ENCODE measurements at places on chromosomes 12 and 14.

GRCh38 chr12:114794049-114794558 is 110.1 kb upstream of the TBX3 start:
- no peak for DNase-seq

- DNase-seq: no peak
Observed at GRCh38 chr12:1161197-1161596, 170.2 kb downstream of the ERC1 start.

- peak; percentile 64 for DNase-seq
Observed at GRCh38 chr14:68309616-68310015, 483.3 kb downstream of the ZFP36L1 start.

DNA sequence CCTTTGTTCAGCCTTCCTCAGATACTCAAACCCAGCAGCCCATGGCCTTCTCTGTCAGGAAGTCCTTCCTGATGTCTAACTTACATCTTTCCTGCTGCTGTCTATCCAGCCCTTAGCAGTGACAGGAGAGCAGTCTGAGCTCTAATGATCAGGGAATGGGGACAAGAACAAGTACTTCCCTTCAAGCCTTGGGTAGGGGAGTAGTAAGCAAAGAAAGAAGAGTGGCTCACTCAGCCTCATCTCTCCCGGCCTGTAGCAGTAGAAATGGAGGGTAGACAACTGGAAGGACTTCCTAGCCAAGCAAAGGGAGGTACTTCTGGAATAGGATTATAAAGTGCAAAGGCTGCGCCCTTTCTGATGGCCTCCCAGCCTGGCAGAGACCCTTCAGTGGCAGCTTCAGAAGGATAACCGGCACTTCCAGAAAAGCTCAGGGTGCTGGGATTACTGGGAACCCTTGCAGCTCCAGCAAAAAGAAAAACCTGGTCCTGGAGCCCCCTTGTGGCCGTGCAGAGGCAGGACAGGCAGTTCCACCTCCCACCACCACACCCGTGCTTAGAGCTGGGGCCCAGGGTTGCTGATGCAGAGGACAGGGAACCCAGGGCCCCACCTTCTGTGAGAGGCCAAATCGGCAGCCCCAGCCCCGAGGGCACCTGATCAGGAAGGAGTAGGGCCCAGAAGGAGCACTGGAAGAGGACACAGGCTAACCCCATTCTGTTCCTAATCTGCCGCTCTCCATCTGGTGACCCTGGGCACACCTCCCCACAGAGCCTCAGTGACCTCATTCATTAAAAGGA is 12.4 kb upstream of the SMUG1 start:
- peak; percentile 62 for DNase-seq

GRCh38 chr14:91376547-91377477 is 40.8 kb downstream of the CCDC88C start:
- no peak for DNase-seq

DNA sequence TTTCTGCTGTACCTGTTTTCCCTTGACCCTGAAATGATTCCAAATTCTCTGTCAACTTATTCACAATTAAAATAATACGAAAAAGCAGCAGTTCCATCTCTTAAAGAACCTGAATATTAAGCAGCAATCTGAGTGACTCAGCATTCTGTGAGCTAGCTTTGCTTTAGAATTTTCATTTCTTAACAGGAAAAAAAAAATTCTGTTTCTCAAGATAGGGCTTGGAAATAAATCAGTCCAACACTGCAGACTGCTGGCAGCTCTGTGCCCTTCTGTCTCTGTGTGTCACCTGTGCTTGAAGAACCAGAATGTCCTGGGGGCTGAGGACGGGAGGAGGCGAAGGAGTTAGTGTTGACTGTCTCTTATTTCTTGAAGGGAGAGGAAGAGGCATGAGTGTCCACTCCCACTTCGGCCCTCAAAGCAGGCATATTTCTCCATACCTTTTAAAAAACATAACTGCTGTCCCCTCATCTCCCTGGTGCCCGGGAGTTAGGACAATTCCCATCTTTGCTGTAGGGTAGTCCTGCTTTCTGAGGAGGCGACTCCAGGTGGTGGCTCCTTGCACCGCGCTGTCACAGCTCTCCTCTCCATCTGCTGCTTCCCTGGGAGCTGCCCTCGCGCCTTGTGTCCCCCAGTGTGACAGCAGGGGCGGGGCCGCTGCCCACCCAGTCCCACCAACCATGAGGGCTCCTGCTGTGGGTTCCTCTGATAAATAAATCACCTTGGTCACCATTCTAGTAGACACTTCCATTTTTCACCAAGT is 203.1 kb downstream of the CALM1 start:
- DNase-seq: peak; percentile 56

DNA sequence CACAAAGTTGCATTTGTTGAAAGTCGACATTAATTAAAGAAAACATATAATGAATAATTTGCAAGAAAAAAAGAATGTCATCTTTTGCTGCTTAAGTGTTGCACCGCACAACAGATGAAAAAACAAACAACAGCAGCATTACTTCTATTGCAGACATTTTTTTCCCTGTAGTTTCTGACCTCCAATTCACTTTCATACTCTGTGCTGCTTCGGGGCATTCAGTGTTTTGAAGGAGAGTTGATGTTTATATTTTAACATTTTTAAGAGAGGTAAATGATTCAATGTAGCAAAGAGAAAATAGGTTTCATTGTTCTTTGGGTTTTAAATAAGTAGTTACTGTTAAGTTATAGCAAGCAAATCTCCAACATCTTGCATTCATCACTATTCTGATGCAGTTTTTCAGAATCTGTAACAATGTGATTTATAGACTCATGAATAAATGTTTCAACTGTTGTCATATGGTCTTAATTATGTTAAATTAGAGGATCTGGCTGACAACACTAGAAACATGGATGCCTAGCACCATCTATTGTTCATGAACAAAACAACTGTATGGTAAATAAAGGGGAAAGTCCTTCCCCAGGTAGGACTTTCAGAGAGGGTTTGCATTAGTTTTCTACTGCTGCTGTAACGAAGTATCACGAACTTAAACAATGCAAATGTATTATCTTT is 168.1 kb downstream of the BCAT1 start:
- DNase-seq: no peak

DNA sequence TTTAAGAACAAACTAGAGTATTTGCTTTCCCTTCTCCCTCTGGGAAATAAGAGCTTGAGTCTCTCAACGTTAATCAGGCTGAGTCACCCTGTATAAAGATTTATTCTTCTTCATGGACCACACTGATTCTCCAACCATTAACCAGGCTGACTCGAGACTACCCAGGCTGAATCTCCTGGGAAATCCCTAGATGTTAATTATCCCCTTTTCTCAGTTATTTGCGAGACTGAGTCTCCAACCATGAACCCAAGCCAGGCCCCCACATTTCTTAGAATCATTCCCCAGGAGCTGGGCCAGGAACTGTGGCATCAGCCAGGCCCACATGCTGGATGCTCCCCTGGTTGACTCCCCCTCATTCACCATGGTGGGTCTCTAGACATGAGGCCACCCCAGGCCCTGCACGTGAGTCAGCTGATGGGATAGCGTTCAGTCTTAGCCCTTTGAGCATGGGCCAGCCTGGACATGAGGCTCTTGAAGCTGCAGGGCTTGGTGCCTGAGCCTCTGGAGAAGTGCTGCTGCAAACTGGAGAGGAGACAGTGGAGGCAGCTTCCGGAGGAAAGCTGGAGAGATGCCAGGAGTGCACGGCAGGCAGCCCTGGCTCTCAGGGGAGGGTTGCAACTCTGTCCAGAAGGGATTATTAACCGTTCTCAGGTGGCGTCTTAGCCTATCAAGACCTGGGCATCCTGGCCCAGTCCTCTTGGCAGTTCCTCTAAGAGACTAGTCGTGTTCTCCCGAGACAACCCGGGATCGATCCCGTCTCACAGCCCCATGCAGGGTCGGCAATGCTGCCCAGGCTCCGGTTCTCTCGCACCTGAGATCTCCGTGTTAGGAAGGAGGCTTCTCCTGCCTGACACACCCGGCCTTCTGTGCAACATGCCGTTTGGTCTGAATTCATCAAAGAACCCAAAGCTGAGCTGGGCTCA is 296.6 kb downstream of the ADGRD1 start:
- no peak for DNase-seq

GRCh38 chr14:23582906-23583760 is 4.5 kb upstream of the JPH4 start:
- DNase-seq: no peak

GRCh38 chr12:76680940-76681339 is 83.0 kb upstream of the ZDHHC17 start:
- no peak for DNase-seq

GRCh38 chr12:45644541-45644940 is 85.0 kb upstream of the ARID2 start:
- DNase-seq: peak; percentile 17

DNA sequence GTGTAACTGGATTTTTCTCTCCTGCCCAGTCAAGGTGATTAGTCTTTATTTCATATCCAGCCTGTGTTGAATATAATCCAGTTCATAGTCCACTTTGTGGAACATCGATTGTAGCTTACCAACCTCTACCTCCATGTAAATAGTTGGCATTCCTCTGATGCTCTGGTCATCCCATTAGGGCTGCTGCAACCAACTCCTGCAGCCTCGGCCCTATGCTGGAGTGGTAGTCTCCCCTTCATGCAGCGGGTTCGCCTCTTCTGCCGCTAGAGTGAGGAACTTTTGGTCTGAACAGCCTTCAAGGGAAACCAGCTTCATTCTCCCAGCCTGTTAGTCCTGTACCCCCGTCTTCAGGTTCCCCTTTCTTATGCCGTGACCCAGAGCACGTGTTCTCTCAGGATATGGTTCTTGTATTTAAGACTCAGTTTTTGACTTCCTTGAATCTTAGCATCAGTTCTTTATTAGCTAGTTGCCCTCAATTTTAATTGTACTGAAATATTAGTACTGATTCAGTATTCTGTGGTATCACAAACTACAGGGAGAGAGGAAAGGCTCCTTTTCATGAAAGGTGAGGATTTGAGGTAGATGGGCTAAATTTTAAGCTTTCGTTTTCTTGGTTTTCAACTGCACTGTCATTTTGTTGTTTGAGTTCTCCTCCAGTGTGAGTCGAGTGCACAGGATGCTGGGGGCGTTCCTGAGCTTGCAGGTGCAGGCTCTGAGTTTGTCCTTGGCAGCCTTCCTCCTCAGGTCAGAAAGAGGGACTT is 33.2 kb downstream of the ZNF664 start:
- DNase-seq: peak; percentile 52

GRCh38 chr14:68922886-68923285 is 56.2 kb downstream of the ACTN1 start:
- DNase-seq: no peak

DNA sequence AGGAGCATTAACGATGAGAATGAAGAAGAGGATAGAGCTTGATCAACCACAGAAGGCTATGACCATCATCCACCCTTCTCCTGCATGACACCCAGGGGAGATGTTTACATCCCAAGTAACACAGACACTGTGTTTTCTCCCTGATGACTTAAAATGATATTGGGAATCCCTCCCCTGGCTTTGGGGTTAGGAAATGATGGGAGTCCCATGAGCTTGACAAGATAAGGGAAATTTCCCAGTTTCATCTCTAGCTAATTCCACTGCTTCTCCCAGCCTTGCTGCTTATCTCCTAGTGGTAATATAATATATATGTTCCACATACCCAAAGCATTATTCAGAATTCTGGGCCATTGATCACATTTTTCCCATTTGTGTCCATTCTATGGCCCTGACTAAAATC is 4.0 kb upstream of the OR6S1 start:
- DNase-seq: no peak

GRCh38 chr12:57782243-57782607 is 362 bp upstream of the TSFM start:
- DNase-seq: no peak

DNA sequence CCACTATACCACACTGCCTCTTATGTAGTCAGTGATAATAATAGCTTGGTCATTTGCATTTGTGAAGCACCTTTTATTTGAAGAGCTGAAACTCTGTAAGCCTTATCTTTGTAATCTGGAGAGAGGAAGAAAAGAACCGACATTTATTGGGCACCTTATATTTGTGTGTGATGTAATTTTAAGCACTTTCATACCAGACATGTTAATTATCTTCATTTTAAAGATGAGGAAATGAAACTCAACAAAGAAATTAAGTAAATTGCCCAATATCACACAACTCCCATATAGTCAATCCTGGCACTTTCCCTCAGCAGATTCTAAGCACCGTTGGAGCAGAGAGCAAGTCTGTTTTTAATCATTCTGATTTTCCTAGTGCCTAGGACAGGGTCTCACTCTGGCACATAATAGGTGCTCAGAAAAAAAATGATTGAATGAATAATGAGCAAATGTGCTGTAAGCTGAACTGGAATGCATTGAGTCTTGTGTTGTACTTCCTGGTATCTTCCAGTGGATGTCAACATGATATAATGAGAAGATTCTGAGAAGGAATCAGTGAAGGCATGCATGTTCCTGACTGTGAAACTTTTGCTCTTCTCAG is 418.9 kb downstream of the ZFP36L1 start:
- DNase-seq: no peak

DNA sequence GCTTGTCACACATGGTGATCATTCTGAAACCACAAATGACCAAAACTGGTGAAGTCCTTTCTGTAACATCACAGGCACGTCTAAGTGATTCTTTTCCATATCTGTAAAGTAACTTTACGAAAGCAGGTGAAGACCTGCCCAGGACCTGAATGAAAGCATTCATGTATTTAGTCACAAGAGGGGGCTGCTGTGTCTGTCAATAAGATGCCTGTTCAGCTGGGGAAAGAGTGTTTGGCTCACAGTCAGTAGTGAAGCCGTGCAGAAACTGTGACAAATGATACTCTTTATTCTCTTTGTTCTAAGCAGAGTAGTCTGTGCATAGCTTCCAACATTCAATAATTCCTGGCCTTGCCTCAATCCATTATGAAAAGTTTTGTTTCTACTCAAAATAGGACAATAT is 373.5 kb upstream of the OR4E1 start:
- peak; percentile 73 for DNase-seq

GRCh38 chr12:121246893-121247557 is 37.1 kb downstream of the P2RX4 start:
- no peak for DNase-seq
